ENCODE measurements at places on chromosomes 7 and 10. TPM values are rescaled to one million over a fixed set of nuclear protein-coding genes. Genes with fewer than 3 reads are reported as not detected.

The LRRC18 gene
- not detected for total RNA-seq

The KCNMA1 gene
- 7.0 TPM for total RNA-seq

The MMD2 gene
- total RNA-seq: not detected

The CLEC5A gene
- total RNA-seq: not detected

The RAB11FIP2 gene
- total RNA-seq: 9.2 TPM

The ZNF804B gene
- not detected for total RNA-seq

The PLEKHS1 gene
- total RNA-seq: not detected

Data from epithelial cell of alveolus of lung (primary cell).